Prostate gland (tissue), 2 donors: ENCODE measurements at places on chromosomes 16 and 17. TPM values are rescaled to one million over a fixed set of nuclear protein-coding genes. Genes with fewer than 3 reads are reported as not detected.

The RAB11FIP4 gene
- 30.8 TPM for total RNA-seq

GRCh38 chr17:15510361-15510760, 42.9 kb upstream of the CDRT4 start:
- DNase-seq = no peak
- no peak overlapping the region for H3K27ac ChIP-seq
- H3K27me3 ChIP-seq = no peaks in the 10 kb centered on the region
- H3K36me3 ChIP-seq = no peaks in the 10 kb centered on the region

DNA sequence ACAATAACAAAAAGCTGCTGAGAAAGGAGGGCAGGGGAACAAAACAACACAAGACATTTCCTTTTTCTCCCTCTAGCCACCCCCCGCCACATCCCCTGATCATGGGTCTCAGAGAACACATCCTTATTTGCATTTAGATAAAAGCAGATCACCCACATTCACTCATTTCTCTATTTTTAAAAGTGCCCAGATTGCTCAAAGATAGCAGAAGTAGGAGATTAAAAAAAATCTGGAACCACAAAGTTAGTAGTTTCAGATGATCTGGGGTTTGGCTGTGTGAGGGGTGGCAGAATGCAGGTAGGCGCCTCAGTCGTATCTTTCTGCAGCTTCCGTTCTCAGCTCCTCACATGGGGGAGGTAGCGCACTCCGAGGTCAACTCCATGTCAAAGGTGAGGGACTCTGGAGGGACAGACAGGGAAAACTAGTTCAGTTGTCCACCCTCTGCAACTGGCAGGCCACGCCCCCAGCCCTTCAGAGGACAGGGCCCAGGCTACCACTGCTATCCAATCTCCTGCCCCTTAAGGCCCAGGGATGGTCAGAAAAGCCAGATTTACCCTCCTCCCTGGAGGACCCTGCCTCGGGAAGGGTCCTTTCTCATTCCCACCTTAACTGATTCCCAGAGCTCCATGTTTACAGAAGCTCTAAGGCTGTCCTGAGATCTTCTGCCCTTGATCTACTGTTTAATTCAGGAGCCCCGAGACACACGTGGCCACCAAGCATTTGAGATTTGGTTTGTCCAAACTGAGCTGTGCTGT, 27.3 kb downstream of the STAT5A start:
- no peak for DNase-seq
- no peak overlapping the region for H3K27ac ChIP-seq
- peaks cover 7% of the 10 kb centered on the region for H3K4me1 ChIP-seq
- H3K27me3 ChIP-seq = no peaks in the 10 kb centered on the region
- peaks cover 3% of the 10 kb centered on the region for H3K36me3 ChIP-seq

The ELAC2 gene
- total RNA-seq = 66.9 TPM

The MAP2K6 gene
- total RNA-seq = 5.4 TPM

The TBC1D3D gene
- not detected for total RNA-seq
